ENCODE measurements at places on chromosomes 2 and 18. TPM values are rescaled to one million over a fixed set of nuclear protein-coding genes. Genes with fewer than 3 reads are reported as not detected.

GRCh38 chr18:9974279-9974915 lies 60.6 kb downstream of the VAPA start:
- DNase-seq: no peak

GRCh38 chr2:225636558-225636957 lies 237.0 kb downstream of the NYAP2 start:
- DNase-seq: no peak

GRCh38 chr2:138510319-138510718 lies 8.7 kb downstream of the SPOPL start:
- no peak for DNase-seq

- DNase-seq: no peak
These were observed 291.2 kb upstream of the SESTD1 start for GRCh38 chr2:179555691-179556283.

GRCh38 chr2:3246406-3246805 lies 131.2 kb downstream of the EIPR1 start:
- DNase-seq: no peak

DNA sequence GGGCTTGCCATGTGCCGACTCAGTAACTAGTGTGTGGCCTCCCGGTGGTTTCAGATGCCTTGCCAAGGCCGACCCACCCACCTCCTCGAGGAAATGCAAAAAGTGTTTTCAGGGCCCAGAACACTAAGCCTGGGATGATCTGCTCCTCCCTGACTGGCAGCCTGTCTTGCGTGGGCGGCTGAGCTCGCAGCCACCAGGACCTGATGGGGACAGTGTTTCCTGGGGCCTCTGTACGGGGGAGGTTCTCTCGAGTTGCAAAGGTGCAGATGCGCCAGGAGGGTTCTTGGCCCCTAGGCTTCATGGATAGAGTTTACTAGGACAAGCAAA lies 85.2 kb downstream of the GLI2 start:
- peak; percentile 89 for DNase-seq

GRCh38 chr2:175220075-175220474 lies 38.6 kb upstream of the ATP5MC3 start:
- no peak for DNase-seq

GRCh38 chr2:51559026-51559425 lies 527.1 kb upstream of the NRXN1 start:
- no peak for DNase-seq

DNA sequence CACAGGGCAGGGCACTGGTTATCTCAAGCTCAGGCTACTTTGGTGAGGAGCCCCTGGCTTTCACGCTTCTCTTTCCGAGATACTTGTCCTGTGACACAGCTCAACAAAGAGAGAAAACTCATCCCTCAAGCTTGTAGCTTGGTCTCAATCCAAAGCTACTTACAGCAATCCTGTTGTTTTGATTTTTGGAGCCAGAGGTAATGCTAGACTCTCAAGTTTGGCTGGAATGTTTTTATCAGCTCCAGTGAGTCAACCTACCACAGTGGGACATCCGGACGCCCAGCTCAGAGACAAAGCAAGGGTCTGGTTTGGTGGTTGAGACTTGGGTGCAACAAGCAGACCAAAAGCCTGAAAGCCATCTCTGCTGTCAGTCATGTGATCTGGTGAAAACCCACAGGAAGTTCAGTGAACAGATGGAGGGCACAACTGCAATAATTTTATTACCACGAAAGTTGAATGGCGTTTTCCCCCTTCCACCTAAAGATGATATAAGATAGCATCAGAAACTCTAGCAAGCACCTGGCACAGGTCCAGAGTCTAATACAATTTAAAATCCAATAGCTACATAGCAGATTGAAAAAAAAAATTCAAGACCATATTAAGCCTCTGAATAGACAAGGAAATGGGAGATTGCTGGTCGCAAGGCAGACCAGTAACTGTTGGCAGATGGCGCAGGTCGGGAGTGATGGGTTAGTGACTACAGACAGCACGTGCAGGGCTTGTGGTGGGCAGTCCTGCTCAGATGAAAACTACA lies 102.3 kb upstream of the SMAD7 start:
- DNase-seq: peak; percentile 96

DNA sequence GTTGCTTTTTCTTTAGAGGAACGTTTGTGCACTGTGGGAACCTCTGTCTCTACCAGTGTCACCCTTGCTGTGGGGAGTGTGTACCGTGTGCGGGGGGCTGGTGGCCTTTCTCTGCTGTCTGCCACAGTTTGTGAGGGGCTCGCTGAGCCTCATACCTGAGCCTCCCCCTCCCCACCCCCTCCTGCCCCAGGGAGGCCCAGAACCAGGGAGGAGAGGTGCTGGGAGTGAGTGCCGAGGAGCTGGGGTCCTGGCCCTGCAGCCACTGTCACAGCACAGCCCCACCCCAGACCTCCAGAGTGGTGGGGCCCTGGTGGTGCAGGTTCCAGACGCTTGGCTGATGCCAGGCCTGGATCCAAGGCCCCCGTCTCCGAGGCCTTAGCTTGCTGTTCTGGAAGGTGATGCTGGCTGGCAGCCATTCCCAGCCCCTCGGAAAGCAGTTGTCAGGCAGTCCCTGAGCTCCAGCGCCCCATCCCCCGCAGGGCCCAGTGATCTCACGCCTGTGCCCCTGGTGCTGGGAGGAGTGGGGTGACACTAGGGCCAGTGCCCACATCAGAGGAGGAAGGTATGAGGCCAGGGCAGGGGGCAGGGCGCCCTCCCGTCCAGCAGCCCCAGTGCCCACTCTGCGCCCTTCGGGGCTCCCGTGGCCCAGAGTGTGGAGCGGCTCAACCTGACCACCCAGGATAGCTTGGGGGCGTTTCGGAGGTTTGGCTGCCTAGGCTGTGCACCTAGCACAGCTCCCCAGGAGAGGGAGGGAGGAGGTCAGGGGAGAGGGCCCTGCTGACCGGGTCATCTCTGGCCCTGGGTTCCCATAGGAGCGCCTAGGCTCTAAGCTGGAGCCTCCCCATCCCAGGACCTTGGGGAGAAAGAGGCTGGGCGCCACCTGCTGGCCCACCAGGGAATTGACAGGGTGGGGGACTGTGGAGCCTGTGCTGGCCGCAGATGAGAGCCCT lies 53.0 kb upstream of the ALPP start:
- peak; percentile 24 for DNase-seq

GRCh38 chr2:42895134-42895790 lies 102.9 kb upstream of the HAAO start:
- peak; percentile 39 for DNase-seq

DNA sequence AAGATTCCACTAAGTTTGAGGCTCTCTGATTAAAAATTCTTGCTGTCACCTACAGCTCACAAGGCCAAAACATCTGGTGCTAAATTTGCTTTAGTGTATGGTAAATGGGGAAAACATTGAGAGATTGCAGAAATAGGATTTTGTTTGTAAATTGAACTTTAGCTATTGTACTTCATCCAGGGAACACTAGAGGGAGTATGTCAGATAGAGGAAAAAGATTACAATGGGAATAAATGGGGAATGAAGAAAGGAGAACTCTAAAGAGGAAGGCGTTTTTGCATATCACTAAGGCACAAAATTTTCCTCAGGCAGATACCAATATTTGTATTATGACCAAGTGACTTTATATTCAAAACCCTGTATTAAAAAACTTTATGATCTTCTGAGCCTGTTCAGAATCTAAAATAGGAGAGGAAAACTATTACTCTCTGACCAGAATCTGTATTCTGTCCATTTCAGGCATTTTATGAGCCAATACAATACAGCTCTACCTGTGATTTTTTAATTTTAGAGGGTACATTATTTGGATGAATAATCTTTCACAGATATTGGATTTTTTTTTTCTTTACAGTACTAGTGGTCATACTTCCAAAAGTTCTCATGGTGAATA lies 52.3 kb upstream of the ITGB6 start:
- DNase-seq: peak; percentile 58

Gene PLEKHH2
- total RNA-seq: 0.59 TPM

Gene SKOR2
- total RNA-seq: not detected

Gene ACVR1C
- 0.12 TPM for total RNA-seq

Gene CRYGD
- total RNA-seq: not detected

Gene GRHL1
- total RNA-seq: 0.36 TPM
